ENCODE measurements at places on chromosomes 2 and 18. TPM values are rescaled to one million over a fixed set of nuclear protein-coding genes. Genes with fewer than 3 reads are reported as not detected.

DNA sequence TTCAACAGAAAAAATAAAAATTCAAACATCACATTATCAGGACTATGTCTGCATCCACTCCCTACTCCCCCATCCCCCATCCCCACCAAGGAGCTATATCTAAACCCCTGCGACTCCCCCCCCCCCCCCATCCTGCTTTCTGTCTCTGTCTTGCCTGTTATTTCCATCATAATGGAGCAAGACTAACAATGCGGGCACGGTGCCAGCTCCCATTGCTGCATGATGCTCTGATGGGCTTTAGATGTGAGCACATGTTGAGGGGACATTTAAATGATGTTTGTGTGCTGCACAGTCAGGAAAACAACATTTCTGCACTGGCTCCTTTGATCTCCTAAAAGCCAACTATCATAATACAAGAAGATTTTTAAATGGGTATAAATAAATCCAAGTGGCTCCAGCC lies 644.2 kb upstream of the SETBP1 start:
- DNase-seq, result no peak

- no peak for DNase-seq
These were observed 82.3 kb downstream of the ACVR2A start for GRCh38 chr2:147927053-147927588.

The MSH2 gene
- polyA plus RNA-seq, result 18.8 TPM

GRCh38 chr2:235690082-235690808 lies 196.4 kb downstream of the AGAP1 start:
- DNase-seq, result no peak

The MC2R gene
- not detected for polyA plus RNA-seq

The ANTXR1 gene
- polyA plus RNA-seq, result 26.5 TPM

DNA sequence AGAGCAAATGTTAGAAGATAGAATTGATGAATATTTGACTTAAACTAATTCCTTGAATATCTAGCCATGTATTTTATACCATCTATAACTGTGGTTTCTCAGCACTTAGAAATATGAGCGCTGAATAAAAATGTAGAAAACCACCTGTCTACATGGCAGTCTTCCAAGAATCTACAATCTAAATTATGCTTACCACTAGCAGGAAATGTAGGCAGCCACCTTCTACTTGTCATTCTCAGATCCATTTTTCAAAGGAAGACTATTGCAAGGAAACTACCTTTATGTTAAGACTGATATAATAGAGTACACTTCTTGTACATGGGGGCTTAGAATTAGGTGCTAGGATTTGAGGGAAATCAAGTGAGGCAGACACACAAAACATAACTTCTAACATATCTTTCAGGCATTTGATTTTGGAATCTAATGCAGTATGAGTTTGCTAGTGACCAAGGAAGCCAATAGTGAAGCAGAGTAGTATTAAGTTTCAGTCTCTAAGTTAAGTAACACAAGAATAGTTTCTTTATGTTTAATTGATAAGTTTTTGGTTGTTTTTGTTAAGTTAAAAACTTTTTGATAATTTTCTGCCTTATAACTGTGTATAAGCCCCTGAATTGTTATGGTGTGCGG lies 175.9 kb upstream of the ITGA4 start:
- no peak for DNase-seq

- peak; percentile 79 for DNase-seq
These were observed 141.5 kb upstream of the NDUFV2 start for GRCh38 chr18:8960740-8961657.
